ENCODE measurements at places on chromosomes 7 and 10.

GRCh38 chr7:3887096-3887690 is 586.1 kb downstream of the SDK1 start:
- no peak for DNase-seq

DNA sequence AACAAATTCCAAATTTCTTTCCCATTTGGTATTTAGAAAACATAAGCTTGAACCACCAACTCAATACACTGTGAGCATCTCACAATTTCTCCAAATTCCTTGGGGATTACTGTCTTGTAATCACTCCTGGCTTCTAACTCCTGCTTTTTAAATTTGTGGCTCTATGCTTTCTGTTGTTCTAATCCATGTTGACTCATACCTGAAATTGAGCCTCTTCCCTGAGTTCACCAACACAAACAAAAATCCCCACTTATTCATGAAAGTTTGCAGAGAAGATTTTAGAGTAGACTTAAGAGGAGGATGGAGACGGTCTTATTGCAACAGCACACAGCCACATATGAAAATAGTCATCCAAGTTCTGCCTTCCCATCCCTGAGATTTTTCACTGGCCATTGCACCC is 252.5 kb downstream of the PTEN start:
- DNase-seq = no peak

DNA sequence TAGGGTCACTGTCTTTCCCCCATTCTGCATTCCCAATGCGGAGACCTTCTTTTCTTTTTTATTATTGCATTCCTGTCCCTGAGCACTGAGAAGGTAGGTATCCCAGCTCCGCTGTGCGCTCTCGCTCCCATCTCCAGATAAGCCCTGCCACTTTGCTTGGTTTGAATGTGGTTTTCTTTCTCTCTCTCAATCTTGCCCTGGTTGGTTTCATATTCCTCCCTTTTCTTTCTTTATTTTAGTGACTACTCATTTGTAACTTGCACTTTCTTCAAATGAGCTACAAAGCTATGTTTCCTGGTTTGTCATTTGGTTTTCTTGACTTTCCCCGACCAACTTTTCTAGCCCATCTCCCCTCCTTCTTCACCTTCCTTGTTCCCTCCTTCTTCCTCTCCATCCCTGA is 29.0 kb upstream of the HSPB1 start:
- no peak for DNase-seq

DNA sequence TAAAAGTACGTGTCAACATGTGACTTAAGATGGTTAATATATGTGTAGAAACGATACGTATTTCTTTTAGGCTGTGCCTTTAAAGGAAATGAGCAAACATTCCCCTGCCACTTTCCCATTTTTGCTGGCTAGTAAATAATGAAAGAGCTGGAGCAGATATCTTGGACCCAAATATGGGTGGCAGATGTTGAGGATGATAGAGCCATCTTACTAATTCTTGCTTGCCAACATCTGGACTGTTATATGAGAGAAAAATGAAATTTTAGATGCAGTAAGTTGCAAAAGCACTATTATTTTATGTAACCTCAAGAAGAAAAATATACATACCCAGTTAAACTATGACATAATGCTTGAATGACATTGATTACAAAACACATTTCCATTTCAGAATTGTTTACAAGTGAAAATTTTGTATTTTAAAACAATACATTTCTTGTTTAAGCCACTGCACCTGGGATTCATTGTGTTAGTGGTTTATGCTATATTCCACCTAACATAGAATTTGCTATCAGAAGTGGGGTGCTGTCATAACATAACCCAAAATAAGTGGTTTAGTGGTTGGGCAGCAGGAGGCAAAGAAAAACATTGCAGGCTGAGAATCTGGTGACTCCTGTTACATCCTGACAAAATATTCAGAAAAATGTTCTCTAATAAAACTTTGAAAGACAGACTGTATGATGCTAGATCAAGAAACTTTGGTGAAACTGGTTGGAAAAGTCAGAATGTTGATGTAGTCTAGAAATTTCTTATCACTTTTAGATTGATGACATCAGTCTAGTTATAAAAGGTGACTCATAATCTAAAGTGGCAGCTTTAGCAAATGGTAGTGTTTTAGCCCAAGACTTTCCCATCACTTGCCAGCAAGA is 305.0 kb downstream of the PTEN start:
- no peak for DNase-seq
